ENCODE measurements at places on chromosomes 3 and 15.

DNA sequence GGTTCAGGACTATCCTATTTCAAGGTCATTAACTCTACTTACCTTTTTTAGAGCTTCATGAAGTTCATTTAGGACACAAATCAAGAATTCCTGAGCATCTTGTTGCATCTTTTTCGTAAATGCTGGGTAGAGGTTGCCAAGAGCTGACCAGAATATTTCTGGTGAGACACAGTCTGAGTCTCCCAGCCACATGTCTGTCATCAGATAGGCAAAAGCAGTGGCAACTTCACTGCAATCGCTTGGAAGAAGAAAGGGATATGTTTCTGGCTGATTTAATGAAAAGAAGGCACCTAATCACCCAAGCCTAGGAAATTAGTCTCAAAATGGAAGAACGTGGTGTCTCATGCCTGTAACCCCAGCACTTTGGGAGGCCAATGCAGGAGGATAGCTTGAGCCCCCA, 2.9 kb downstream of the USP50 start:
- DNase-seq = no peak

DNA sequence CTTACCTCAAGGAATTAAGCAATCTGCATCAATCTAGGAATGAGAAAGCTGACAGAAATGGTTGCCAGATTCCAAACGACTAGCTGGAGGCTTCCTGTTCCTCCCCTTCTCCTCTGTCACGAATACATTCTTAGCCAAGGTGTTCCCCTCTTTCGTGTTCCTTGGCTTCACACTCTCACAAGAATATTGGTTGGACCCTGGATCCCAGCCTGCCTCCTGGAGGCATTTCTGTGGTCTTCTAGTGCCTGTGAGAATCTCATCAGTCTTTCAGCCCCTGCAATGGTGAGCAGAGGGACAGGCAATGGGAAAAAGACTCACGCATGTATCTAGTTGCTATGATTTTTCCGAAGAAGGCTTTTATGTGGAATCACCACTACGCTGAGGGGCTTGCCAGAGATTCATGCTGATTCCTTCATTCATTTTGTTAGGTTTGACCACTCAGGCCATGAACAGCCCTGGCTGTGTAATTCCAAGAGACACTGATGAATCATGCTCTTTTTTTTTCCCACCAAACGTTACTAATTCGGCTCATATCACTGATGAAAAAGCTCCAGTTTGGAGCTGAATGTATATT, 1.6 kb upstream of the P3H2 start:
- no peak for DNase-seq

DNA sequence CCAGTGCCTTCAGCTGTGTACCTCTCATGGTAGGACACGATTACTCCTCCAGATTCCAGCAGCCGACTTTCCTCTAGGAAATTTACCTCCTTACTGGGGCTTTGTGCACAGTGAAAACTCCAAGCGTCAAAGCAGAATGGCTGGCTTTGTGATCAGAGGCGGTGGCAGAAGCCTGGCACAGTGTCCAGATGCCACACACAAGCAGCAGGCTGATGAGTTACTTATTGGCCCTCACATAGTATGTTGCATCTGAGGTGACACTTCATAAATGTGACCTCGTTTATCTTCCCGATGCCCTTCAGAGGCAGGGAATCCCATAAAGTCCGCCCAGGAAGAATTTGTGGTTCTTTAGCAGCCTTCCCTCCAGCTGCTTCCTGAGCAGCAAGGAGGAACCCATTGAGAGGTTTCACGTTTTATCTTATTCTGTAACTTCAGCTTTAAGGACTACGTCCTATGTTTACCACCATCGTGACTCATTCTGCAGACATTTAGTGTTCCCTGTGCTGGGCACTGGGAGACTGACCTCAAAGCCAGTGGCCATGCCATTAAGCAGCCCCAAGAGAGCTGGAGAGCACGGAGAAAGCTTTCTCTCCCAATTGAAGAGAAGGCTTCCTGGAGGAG, 107.1 kb upstream of the C15orf61 start:
- peak; percentile 35 for DNase-seq

GRCh38 chr3:522888-523287, 326.3 kb downstream of the CHL1 start:
- DNase-seq = no peak

DNA sequence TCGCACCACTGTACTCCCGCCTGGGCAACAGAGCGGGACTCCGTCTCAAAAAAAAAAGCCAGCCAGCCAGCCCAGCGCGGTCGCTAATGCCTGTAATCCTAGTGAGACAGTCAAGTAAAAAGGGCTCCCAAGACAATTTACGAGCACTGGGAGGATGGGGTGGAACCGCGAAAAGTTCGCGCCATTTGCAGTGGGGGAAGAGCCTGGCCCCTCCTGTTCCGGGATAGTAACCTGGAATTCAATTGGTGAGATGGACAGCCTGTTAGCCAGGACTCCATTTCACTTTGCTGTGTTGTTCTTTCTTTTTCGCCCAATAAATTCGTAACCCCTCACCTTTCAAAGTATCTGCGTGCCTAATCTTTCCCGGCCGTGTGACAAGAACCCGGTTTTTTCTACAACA, 19.5 kb downstream of the SLC4A7 start:
- DNase-seq = no peak

DNA sequence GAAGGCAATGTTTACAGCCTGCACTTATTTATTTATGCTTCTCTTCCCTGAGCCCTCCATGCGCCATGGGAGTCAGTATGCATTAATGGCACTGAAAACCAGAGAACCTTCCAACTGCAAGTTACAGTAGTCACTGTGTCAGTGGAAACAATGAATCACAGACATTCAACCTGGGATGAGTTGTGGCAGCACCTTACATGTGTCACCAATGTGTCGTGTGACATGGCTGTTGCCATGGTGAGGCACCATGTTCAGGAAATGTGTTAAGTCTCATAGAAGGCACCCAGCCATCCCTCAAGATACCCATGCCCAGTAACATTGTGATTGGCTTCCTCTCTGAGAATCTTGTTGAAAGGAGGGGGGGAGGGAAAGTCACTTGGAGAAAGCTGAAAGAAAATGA, 105.0 kb downstream of the FOXP1 start:
- DNase-seq = peak; percentile 7

DNA sequence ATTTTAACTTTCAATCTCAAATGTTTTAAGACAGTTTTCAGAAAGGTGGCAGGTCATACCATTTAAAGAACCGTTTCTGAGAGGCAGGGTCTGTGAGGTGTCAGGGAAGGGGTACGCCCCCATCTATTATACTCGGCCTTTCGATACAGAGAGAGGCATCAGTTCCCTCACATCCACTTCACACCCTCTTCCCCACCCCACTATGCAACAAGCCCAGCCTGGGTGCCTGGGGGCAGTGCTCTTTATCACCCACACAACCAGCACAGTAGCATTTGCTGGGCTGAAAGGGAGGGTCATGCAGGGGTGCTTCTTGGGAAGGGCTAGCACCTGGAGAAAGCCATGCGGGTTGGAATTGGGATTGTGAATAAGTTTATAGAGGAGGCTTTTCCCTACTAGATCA, 56.0 kb upstream of the KCNMB2 start:
- no peak for DNase-seq

Data from kidney capillary endothelial cell (primary cell).